ENCODE measurements at places on chromosomes 6 and 20.

DNA sequence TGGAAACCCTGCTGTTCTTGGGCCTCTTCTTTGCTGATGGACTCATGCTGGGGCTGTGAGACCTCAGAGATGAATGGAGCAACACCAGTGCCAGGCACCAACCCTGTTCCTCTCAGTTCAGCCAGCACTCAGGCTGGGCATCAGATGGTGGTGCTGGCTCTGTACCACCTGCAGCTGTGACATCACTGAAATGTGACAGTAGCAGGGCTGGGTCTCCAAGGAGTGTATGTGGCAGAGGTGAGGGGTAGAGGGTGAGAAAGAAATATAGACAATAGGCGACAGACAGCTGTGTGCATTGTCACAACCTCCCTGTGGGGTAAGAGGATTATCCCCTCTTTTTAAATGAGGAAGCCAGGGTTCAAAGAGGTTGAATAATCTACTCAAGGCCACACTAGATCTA lies at the start of gene TP53TG5:
TSS of gene TP53TG5 (minus strand) at position 135 of the 400 bp plus-strand sequence. CDS start at position 46, 89 bp downstream.
- H3K36me3 ChIP-seq, result no peaks in the 10 kb centered on the region
- no peak for DNase-seq
- no peaks in the 10 kb centered on the region for H3K27me3 ChIP-seq
- no peak within 1 kb of the TSS for H3K27ac ChIP-seq
- no peaks in the 10 kb centered on the region for H3K4me1 ChIP-seq
- no peak within 1 kb of the TSS for H3K4me3 ChIP-seq

GRCh38 chr6:89085409-89086205 lies 5.1 kb downstream of the PNRC1 start:
- peaks cover 28% of the 10 kb centered on the region for H3K4me1 ChIP-seq
- no peak overlapping the region for H3K4me3 ChIP-seq
- H3K36me3 ChIP-seq, result peaks cover 15% of the 10 kb centered on the region
- no peaks in the 10 kb centered on the region for H3K27me3 ChIP-seq
- H3K27ac ChIP-seq, result no peak overlapping the region

DNA sequence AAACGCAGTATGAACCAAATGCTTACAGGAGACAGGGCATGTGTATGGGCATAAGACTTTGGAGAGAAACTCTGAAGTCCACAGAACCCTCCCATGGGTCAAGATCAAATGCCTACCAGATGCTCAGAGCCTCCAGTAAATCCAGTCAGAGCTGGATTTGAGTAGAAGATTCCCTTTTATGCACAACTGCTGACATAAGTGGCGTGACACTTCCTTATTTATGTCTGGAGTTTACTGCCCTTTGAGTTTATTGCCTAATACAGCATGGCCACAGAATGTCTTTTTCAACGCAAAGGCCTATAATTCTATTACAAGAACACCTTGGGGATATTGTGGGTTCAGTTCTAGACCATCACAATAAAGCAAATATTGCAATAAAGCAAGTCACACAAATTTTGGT lies 220.0 kb upstream of the FOXQ1 start:
- H3K4me1 ChIP-seq, result no peaks in the 10 kb centered on the region
- no peaks in the 10 kb centered on the region for H3K36me3 ChIP-seq
- H3K27ac ChIP-seq, result no peak overlapping the region
- no peaks in the 10 kb centered on the region for H3K27me3 ChIP-seq
- DNase-seq, result no peak

DNA sequence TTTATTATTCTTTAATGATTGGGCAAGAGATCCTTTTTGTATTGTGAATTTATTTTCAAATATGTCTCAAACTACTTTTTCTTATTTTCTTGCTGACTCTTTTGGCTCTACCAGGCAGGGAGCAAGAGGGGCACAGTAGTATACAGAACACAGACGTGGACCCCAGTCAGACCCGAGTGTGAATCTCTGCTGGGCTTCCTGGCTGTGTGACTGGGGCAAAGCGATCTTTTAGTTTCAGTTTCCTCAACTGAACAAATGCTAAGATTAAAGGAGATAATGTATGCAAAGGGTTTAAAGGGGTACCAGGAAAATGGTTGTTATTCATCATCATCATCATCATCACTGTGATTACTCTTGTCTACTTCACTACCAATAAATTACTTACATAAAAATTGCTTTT lies 317.5 kb downstream of the HIVEP2 start:
- no peaks in the 10 kb centered on the region for H3K36me3 ChIP-seq
- H3K27ac ChIP-seq, result no peak overlapping the region
- H3K4me3 ChIP-seq, result no peak overlapping the region
- H3K4me1 ChIP-seq, result no peaks in the 10 kb centered on the region

Measured in thoracic aorta (tissue), 2 donors.